A549 treated with AZD2906 at 1 μM for 4 hours (cell line): ENCODE measurements at places on chromosomes 7 and 10. TPM values are rescaled to one million over a fixed set of nuclear protein-coding genes. Genes with fewer than 3 reads are reported as not detected.

The SYPL1 gene
- 85.5 to 98.8 TPM (median 89.8 TPM) in 5 replicates for total RNA-seq

The FAM3C gene
- total RNA-seq: 36.0 to 40.6 TPM (median 37.8 TPM) in 5 replicates

The MDH2 gene
- 350 to 422 TPM (median 399 TPM) in 5 replicates for total RNA-seq

The SEPTIN14 gene
- not detected in 5 replicates for total RNA-seq

The RNF148 gene
- total RNA-seq: not detected in 5 replicates

The SERPINE1 gene
- total RNA-seq: 1,708 to 2,057 TPM (median 1,848 TPM) in 5 replicates
